ENCODE measurements at places on chromosomes 2 and 18.

DNA sequence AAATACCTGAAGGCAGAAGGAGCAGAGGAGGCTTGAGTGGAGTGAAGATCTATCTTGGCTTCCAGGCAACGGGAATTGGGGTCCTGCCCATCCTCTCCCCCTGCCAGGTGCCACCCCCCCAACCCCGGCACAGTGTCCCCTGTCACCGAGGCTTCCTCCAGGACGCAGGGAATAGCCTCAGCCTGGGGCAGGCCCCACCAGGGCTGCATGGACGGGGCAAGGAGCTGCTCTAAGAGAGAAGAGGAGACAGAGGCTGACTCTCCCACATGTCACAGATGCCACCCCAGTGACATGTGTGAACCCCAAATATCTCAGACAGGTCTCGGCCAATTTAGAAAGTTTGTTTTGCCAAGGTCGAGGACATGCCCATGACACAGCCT, 42.1 kb downstream of the PXDN start:
- DNase-seq, result no peak

DNA sequence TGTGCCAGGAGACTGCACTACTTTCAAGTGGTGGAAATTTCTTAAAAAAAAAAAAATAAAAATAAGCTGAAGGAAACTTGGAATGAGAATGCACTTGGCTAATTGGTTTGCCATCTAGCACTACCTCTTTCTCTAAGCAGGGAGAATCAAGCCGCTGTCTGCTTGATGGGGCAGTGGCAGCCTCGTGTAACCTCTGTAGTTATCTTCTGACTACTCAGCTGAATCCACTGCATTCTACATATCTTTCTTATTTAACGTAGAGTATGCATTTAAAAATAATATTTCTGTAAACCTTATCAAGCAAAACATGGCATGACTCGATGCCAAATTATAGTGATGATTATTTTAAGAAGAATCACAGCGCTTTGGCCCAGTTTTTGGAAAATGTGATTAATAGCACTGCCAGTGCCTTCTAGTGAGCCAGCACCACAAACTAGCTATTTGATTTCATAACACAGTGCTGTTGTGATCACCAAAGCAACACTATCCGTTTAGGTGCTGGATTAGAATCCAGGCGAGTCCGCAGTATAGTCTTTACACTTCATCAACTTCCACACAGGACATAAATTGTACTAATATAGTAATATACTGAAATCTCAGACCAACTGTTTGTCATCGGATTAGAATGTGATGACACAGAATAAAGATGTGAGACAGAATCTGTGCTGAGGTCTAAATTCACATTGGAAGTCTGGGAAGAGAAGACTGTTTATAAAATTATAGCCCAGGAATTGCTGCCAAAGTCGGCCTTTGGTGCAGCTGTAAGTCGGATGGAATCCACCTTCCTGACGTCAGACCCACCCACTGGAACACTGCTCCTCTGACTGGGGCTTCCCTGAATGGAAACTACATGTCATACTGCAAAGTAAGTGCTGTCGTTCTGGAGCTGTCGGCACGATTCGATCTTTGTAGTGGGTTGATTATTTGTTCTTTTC, 136.5 kb upstream of the ETAA1 start:
- no peak for DNase-seq

DNA sequence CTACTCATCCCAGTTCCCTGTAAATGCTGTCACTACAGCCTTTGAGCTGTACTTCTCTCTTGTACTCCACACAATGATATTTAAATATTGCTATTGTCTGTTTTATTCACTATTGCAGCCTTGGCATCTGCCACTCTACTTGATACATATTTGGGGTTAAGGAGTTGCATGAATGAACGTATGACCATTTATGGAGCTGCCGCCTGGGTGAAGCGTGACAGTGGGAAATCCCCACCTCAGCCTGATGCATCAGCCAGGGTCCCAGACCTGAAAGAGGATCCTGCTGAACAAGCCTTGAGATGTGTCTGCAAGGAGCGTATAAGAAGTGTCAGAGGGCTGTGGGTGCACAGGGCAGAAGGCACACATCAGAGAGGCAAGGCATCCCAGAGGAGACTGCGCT, 39.1 kb downstream of the MRPL35 start:
- DNase-seq, result no peak

- DNase-seq, result no peak
These were observed 10.1 kb upstream of the CDC42EP3 start for GRCh38 chr2:37681587-37681986.

DNA sequence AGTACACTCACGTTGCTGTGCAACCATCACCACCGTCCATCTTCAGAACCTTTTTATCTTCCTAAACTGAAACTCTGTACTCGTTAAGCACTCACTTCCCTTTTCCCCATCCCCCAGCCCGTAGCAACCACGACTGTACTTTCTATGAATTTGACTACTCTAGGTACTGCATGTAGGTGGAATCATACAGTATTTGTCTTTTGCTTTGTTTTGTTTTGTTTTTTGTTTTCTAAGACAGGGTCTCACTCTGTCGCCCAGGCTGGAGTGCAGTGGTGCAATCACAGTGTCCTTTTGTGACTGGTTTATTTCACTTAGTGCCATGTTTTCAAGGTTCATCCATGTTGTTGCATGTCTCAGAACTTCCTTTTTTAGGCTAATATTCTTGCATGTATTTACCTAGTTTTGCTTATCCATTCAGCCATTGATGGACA, 7.0 kb upstream of the TYMS start:
- no peak for DNase-seq

DNA sequence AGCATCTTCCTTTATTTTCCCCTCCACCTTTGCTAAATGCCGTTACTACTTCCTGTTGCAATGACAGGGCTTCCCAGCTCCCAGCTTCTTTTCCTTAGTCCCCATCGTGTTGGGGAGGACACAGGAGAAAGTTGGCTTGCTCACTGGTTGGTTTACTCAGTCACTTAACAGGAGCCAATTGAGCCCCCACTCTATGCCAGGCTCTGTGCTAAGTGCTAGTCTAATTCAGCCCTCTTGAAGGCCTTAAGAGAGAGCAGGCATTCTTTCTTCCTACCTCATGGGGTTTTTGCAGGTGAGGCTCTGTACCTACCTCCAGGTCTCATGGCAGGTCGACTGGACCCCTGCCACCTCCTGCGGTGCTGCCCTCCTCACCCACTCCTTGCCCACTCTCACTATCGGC, 20.1 kb downstream of the TANC1 start:
- no peak for DNase-seq

- no peak for DNase-seq
These were observed 103.0 kb upstream of the SNTG2 start for GRCh38 chr2:847669-848068.

DNA sequence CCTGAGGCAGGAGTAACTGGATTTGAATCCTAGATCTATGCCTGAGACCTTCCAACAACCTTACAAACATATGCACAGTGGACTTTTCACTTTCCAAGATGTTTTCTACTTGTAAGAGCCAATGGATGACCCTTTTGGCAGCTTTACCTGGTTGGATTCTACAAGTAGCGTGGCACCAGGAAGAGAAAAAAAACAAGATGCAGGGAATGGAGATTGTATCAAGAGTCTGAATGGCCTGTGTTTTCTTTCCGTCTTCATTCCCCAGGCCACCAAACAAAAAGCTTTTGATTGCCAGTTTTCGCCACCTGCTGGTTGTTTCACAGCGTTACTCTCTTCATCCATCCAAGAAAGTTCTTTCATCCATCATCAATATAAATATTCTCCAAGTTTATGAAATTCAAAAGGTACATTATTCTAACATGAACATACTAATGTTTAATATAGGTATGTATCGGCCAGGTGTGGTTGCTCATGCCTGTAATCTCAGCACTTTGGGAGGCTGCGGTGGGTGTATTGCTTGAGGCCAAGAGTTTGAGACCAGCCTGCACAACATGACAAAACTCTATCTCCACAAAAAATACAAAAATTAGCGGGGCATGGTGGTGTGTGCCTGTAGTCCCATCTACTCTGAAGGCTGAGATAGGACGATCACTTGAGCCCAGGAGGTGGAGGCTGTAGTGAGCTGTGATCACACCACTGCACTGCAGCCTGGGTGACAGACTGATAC, 3.5 kb upstream of the BCL2 start:
- peak; percentile 86 for DNase-seq

GRCh38 chr2:208006833-208007232, 18.5 kb downstream of the PLEKHM3 start:
- no peak for DNase-seq

DNA sequence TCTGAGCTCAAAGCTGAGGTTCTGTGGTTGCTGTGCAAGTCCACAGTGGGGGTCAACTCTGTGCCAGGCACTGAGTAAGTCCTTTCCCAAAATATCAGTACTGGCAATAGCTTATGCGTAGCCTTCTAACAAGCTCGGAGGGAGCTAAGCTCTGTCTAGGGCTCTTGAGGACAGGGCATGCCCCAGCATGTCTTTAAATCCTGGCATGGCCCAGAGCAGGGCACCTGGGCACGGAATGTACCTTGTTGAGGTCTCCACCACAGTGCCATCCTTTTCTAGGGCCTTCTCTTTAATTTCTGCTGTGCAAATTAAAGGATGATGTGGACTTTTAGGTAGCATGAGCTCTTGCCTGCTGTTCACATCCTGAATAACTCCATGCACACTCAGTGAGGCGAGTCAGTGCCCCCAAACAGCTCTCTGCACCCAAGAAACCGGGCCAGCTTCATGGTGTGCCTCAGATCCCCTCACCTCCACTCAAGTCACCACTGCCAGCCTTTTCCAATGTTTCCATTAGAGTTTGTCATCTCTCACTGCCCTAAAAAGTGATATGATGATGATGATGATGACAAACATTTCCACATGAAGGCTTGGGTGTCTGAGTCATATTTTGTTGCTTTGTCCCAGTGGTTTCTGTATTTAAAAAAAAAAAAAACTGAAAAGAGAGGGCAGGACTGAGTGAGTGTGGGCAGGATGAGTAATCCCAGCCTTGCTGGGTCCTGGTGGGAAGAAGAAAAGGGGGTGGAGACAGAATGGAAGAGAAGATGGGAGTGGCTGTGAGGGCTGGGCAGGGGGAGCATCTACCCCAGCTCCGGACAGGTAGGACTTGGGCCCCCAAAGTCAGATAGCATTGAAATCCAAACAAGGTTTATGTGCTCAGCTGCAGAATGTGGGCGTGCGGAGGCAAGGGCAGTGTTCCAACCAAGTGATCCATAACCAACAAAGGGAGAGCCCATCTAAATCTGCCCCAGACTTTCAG, 78.9 kb downstream of the ZBTB7C start:
- peak; percentile 24 for DNase-seq

DNA sequence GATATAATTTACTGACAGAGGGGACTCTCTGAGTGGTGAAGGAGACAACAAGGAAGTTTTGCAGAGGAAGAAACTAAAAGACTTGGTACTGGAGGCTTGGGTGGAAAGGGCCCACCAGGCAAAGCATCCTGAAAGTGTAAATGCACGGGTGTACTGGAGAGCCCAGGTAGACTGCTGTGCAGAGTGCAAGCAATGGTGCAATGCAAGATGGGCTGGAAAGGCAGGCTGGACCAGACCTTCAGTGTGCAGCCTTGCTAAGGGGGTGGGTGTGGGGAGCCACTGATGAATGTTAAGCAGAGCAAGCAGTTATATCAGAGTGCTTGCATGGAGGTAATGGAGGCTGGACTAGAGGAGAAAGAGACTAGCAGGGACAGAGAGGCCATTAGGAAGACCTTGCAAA, 10.7 kb downstream of the C2orf74 start:
- DNase-seq, result peak; percentile 35

DNA sequence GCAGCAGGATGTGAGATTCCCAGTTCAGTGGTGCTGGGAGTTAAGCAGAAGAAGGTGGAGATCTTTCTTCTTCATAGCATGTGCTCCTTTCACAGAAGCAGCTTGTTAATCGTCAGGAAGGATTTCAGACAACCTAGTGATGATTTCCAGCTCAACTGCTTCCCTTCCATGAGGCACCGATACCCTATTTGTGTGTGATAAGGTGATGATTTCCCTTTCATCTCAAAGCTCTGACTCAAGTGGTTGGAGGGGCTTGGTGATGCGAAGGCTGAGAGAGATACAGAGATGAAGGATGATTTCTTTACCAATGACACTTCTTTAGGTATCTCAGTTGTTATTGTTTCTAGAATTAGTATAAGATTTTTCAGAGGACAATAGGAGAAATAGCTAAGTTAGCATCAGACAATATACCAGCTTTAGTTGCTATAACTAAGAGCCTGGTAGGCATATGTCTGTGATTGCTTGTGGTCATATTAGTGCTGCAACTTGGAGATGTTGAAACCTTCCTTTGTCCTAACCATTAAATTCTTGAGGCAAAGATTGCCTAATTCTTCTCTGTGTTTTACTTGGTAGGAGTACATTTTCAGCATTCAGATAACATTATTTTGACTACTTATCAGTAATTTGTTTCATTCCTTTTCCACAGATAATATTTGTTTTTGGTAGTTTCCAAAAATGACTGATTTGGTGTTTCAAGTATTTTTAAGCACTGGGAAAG, 111.3 kb downstream of the PLCL1 start:
- no peak for DNase-seq

GRCh38 chr18:34867520-34867919, 157.4 kb downstream of the DTNA start:
- no peak for DNase-seq

GRCh38 chr2:17800219-17800618, 16.0 kb upstream of the MSGN1 start:
- no peak for DNase-seq

GRCh38 chr2:232300894-232301387, 77.6 kb upstream of the ALPP start:
- DNase-seq, result peak; percentile 21

DNA sequence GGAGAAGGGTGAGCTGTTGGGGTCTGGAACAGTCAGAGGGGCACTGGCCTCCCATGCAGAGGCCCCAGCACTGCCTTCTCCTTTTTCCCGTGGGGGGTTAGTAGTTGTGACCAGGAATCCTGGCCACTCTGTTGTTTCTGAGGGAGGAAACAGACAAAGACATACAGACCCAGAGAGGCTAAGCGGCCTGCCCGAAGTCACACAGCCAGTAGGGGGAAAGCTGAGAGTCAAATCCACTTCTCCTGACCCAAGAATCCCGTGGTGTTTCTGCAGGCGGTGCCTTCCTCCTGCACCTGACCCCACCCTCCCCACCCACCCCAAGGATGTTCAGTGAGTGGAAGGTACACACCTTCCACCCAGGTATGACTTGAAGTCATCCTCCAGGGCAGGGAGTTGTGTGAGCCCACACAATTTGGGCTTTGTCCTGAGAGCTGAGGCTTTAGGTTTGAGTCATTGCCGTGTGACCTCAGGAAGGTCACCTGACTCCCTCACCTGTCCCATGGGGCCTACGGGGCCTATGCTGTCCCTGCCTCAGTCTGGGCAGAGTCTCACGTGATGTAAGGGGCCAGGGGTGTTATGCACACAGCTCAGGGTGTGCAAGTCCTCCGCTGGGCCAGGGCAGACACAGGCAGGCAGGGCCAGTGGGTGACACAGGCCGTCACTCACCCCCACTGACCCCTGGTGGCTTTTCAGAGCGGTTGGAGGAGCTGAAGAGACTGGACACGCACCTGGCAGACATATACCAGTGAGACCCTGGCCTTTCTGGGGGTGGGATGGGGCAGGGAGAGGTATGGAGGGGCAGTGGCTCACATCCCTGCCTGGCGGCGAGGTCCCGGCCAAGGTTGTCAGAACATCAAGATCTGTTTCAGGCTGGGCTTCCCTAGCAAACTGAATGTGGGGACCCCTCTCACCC, 5.0 kb downstream of the NT5DC4 start:
- DNase-seq, result peak; percentile 6
